Left cardiac atrium (tissue), 4 donors: ENCODE measurements at places on chromosomes 6 and 20.
A peak's percentile ranks its signal among the peaks of the same experiment; 100 is the strongest.

GRCh38 chr6:129590408-129591022, 119.5 kb downstream of the ARHGAP18 start:
- no peak for DNase-seq

DNA sequence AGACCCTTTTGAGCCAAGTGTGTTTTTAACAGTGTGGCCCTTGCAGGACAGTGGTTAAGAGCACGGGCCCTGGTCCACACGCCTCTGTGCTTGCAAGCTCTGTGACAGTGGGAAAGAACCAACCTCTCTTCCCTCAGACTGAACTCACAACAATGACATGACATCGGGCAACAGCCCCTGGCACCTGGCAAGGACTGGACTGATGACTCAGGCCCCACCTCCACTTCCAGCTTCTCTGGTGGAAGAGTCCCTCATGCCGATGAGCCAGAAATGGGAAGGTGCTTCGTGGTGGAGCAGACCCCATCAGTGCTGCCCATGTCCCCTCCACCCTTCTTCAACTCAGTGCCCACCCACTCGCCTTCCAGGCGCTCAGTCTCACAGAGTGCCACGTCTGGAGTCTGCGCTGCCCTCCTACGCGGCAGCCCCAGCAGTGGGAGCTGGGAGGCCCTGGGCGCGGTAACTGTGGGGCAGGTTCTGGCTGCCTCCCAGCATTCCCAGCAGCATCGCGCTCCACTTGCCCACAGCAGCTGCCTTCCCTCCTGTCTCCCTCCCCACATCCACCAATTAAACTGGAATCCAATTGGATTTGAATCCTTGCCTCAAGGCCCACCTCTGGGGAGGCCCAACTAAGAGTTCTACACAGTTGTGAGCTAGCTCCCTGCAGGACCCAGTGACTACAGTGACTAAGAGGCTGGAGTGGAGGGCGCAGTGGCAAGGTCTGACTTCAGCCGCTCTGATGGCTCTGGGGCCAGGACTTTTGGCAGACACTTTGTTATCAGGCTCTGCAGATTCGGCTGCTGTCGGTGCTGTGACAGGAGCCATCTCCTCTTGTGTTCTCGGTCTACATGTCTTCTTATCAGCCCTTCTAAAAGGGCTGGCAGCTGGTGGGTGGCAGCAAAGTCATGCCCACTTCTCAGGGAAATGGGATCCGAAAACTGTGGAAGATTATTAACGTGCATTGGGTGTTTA, 156.8 kb upstream of the MLN start:
- DNase-seq, result no peak

DNA sequence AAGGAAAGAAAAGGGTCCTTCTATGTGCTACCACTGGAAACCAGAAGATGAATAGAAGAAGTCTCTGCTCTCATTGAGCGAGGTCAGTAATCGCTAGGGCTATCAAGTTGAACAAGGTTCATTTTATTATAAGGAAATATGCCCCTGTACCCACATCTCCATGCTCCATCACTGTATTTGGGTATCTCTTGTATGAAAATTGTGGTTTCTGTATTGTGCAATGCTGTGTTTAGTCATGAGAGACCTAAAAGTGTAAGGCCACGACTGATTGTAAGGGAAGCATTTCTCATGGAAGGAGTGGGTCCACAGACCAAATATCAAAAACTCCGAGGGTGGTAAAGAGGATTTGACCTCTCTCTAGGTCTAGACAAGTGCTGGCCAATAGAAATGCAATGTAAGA, 3.6 kb upstream of the HS3ST5 start:
- no peak for DNase-seq

DNA sequence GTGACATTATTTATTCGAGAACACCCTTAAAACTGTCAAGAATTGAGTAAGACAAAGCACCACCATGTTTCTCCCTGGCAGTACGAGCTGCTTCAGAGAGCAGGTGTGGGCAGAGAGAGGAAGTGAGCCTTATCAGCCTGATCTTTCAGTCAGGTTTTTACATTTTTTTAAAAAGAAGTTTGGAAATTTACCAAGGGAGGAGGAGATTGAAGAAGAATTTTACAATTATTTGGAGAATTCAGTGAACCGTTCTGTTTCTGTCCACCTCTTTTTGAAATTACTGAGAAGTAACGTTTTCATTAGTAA, 75.5 kb downstream of the ZDHHC14 start:
- DNase-seq, result no peak

DNA sequence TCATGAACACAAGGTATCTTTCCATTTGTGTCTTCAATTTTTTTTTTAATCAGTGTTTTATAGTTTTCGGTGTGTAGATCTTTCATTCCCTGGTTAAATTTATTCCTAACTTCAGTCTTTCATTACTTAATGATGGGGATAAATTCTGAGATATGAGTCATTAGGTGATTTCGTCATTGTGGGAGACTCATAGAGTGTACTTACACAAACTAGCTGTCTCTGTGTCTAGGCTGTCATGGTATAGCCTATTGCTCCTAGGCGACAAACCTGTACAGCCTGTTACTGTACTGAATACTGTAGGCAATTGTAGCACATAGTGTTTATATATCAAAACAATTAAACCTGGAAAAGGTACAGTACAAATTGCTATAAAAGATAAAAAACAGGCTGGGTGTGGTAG, 42.1 kb downstream of the SMAP1 start:
- no peak for DNase-seq

GRCh38 chr6:125201961-125202729, 48.6 kb downstream of the TPD52L1 start:
- peak; percentile 44 for DNase-seq

DNA sequence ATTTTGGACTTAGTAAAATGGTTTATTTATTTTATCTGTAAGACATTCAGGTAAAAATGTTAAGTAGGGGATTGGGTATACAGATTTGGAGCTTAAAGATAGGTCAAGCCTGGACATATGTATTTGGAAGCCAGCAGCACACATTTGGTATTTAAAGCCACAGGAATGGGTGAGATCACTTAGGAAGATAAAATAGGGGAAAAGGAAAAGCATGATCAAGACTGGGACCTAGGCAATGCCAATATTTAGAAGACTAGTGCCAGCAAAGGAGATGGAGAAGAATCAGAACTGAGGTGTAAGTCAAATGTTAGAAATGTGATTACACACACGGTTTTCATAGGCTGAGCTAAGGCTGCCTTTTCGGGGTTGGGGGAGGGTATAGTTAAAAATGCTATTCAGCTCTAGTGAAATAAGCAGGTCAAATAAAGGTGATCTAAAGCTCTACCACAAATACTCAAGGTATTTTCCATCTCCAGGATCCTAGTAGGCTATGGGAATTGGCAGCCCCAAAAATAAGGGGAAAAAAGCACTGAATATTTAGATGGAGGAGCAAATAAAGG, 20.6 kb downstream of the SLC2A12 start:
- DNase-seq, result no peak

- DNase-seq, result peak; percentile 38
These were observed 49.3 kb downstream of the PACRG start for GRCh38 chr6:162777091-162777490.

- no peak for DNase-seq
These were observed 306.7 kb downstream of the CDH4 start for GRCh38 chr20:61558726-61559125.
